Stimulated activated CD4-positive, alpha-beta T cell treated with anti-CD3 and anti-CD28 coated beads, Interleukin-15, amount 100 ng/mL, for 24 hours (primary cell): ENCODE measurements at places on chromosomes 7 and 10.
A peak's percentile ranks its signal among the peaks of the same experiment; 100 is the strongest.

DNA sequence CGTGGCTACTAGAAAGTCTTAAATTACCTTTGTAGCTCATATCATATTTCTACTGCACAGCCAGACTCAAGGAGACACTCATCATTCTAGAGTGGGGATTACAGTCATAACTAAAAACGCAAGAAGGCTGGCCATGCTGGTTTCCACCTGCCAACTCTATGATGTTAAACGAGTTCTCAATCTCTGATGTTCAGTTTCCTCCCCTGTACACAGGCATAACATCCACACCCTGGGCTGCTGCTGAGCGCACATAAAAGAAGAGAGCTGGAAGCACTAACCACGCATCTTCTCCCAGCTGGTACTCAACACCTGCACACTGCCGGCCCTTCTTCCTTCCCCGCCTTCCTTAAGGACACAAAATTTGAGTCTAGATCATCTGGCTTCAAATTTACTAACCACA is 60.5 kb downstream of the SORBS1 start:
- no peak for DNase-seq

DNA sequence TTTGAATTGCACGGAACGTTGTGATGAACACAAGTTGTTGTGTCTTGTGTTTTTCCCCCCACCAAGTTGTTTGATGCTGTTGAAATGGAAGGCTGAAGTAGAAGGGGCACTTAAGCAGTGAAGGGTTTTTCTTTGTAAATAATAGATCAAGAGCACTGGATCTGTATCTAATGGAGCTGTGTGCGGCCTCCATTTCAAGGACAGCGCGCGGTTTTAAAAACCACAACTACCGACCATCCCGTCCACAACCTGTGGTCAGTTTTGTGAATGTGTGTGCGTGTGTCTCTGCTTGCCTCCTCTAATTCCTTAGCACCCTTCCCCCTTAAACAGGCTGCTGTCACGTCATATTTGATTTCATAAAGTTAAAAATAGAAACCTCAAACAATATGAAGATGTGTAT is 165.5 kb downstream of the TCF7L2 start:
- no peak for DNase-seq

DNA sequence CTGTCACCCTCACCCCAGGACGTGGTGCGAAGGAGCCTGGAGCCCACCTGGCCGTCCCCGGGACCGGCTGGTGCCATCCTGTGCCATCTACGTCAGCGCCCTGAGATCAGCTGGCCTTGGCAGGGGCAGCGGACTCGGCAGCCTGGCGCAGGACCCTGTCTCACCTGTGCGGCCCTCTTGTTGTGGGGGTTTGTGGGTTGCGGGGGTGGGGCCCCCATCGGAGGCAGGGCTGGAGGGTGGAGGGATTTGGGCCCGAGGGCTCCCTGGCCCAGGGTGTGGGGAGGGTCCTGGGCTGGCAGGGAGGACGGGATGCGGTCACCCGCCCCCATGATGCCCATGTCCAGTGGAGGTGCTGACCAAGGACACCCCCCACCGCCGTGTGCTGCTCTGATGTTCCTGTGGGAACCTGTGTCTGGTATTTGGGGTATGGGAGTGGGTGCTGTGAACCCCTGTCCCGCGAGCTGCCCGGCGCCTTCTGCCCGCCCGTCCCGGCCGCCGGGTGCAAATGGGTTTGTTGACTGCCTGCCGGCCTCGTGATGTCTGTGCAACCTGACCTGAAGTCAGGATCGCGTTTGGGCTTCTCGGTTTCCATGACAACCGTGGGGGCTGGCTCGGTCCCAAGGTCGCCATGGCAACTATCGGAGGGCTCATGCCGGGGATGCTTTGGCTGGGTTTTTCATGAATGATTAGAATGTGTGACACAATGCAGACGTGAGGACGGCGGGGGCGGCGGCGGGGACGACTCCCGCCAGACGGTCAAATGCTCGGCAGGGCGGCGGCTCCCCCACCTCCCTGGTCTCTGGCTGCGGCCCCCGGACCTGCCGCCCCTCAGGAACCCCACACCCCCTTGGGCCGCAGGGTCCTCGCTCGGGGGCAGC is 7.3 kb downstream of the MAFK start:
- no peak for DNase-seq

DNA sequence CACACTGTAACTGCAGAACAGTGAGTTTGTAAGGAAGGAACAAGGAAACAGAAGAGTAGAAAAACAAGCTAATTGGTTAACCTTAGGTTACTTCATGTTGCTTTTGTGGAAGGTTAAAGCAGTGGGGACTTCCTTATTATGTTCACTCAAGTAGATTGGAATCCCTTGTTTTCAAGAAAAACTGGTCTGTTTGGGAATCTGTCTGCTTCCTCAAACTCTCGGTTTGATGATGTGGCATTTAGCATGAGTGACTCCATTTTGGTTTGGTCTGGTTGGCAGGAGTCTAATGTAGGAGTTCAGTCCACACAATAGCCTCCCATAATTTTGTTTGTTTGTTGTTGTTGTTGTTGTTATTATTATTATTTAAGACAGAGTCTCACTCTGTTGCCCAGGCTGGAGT is 3.8 kb upstream of the TRIM56 start:
- no peak for DNase-seq

DNA sequence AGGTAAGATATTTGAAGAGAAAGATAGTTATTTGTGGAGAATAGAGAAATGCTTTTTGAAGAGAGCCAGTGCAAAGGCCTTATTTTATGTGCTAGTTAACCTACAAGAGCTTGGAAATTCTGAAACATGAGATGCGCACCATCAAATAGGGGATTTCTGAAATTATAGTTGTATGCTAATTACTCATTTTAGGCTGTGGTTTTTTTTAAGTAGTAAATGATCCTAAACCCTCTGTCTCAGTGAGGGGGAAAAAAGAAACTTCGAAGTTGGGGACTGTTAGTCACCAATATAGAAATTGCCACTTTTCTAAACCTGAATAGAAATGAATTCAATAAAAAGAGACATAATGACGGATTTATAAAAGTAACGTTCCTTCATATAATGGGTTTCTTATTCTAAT is 119.3 kb upstream of the MDFIC start:
- no peak for DNase-seq

- no peak for DNase-seq
Measured at GRCh38 chr7:27605689-27606269, 56.9 kb downstream of the HIBADH start.

DNA sequence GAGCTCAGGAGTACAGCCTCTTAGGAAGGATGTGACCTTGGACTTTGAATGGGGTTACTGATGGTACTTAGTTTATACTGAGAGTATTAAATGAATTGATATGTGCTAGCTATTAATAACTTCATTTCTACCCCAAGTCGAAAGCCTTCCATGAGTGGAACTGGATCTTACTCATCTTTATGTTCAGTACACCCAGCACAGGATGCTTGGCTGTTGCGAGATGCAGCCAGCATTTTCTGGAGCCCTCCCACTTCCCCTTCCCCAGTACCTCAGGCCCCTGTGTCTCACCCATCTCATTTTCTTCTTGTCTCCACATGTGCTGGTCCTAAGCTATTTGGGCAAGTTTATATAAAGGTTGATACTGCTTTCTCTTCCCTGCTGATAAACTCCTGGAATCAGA is 7.2 kb downstream of the UPP1 start:
- DNase-seq, result peak; percentile 39

GRCh38 chr10:75959209-75959608 is 527.8 kb downstream of the LRMDA start:
- DNase-seq, result no peak

GRCh38 chr10:113007821-113008220 is 57.8 kb downstream of the TCF7L2 start:
- peak; percentile 16 for DNase-seq

- DNase-seq, result no peak
Measured at GRCh38 chr7:130956417-130957136, 222.6 kb upstream of the KLF14 start.

DNA sequence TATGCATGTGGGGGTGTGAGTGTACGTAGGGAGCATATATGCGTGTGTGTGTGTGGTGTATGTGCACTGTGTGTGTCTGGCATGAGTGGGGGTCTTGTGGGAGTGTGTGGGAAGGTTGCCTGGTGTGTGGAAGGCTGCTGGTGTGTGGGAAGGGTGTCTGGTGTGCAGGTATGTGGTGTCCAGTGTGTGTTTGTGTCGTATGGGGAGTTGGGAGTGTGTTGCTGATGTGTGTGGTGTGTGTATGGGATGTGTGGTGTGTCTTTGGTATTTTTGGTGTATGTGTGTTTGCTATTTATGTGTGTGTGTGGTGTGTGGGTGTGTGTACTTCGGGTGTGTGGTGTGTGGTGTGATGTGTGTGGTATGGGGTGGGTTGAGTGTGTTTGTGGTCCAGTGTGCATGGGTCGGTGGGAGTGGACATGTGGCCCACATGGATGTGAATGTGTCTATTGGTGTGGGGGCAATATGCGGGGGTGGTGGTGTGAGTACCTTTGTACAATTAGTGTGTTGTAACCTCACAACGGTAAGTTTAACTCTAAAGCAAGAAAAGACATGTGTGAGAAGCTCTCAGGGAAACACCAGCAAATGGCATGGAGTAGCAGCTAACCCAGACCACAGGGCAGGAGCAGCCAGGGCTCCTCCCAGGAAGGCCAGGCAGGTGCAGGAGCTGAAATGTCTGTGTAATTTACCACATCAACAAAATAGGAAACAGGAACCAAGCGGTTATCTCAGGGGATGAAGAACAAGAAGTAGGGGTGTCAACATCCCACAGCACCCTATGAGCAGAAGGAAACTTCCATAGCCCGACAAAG is 11.9 kb downstream of the ANTXRL start:
- no peak for DNase-seq

DNA sequence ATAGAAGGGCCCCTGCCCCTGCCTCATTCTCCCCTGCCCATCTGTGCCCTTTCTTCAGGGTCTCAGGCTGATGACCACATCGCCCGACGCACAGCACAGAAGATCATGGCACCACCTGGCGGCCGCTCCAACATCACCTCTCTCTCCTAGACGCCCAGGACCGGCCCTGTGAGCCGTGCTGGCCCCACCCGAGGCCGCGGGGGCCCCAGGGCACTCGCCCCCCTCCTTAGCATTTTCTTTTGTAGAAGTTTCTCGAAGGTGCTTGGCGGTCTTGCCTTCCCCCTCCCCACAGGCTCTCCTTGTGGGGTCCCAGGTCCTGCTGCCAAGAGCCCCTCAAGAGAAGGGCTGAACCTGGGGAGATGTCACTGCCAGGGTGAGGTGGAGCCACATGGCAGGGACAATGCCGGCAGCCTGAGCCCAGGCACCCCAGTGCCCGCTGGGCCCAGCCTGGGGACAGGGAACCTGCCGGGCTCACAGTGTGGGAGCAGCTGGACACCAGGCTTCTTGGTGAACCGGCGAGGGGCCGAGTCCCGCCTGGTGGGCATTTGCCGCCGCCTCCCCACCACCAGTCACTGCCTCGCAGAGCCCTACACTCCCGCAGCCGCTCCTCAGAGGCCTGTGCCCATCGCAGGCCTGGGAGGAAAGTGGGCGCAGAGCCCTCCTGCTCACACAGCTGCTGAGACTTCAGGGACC is 18.2 kb downstream of the DPYSL4 start:
- no peak for DNase-seq

GRCh38 chr7:86653919-86654659 is 10.4 kb downstream of the GRM3 start:
- no peak for DNase-seq

DNA sequence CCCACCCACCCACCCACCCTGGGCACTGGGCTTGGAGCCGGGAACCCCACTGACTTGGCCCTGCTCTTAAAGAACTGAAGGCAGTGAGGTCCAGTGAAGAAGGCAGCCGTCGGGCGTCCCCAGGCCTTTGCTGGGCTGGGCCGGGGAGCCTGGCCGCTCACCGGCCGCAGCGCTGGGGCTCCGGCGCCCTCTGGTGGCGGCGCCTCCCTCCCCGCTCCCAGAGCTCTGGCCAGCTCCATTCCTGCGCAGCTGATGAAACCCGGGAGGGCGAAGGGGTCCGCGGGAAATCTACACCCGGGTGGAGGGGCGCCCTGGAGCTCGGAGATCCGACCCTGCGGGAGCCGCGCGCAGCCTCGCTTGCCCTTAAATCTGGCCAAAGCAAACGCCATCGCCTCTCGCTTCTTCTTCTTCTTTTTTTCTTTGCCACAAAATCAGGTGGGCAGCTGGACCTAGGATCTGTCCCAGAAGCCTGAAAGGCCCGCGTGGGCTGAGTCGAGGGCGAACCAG is 1.7 kb upstream of the CXCL12 start:
- peak; percentile 51 for DNase-seq

GRCh38 chr10:127429601-127430312 is 119.4 kb upstream of the NPS start:
- no peak for DNase-seq

DNA sequence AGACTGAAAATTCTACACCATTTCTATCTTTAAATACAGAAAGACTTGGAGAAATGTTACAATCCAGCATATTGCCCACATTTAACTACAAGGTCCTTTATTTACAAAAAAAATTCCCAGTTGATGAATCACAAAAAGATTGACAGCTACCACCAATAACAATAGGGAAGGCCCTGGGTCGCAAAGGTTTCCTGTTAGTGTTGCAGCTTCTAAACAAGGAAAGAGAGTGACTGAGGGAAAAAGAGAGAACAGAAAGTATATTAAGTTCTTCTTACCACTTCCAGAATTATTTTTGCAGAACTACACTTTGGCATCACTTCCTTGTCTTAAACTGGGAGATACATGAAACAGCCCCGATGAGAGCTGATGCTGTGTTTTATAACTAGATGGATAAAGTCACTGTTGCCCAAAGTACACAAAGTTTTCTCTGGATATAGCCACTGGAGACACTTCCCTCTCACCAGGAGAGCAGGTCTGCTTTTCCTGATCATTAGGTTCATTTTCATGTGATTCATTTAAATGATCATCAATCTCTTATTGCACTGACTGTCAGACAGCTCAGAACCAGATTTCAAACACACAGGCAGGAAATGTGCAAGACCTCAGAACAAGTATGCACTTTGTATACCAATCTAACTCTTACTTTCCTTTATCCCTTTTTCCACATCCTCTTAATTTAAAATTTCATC is 57.0 kb downstream of the SHTN1 start:
- no peak for DNase-seq

GRCh38 chr10:120285408-120285807 is 171.6 kb upstream of the PLPP4 start:
- DNase-seq, result no peak

DNA sequence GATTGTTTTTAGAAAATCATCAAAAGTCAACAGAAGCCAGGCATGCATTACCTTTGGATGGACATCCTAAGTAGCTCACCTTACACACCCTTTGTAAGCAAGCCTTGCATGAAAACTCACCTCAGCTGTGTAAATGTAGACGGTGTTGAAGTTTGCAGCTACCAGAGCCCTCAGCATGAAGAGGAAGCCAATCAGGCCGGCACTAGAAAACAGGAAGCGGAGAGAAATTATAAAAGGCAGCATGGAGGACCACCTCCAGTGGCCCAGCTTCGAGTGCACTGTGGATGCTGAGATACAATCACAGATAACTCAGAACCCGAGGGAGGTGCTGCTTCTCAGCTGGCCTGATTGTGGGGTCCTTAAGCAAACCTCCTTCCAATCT is 75.3 kb downstream of the SVOPL start:
- no peak for DNase-seq

DNA sequence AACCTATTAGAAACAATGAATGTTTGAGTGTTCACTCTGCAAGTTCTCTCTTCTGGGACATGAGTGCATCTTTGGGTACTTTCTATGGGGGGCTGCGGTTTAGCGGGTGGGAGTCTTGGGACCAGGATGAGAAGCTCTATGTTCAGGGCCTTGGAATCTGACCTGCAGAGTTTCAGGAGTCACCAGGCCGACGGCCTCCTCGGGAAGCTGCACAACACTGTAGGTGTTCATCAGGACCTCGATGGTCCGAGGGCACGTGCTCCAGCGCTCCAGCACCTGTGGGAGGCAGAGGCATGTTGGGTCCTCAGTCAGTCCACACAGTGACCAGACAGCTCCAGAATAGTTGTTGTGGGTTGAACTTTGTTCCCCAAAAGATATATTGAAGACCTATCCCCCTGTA is 8.9 kb upstream of the GBX1 start:
- no peak for DNase-seq
